ENCODE measurements at places on chromosomes 16 and 17.

- DNase-seq = no peak
Measured at GRCh38 chr16:69938981-69939820, 11.9 kb upstream of the CLEC18A start.

- DNase-seq = no peak
Measured at GRCh38 chr16:64364894-64365293, 757.0 kb downstream of the CDH11 start.

- DNase-seq = no peak
Measured at GRCh38 chr16:78816499-78817195, 717.2 kb downstream of the WWOX start.

GRCh38 chr16:50709061-50709684, 15.8 kb downstream of the NOD2 start:
- DNase-seq = no peak

DNA sequence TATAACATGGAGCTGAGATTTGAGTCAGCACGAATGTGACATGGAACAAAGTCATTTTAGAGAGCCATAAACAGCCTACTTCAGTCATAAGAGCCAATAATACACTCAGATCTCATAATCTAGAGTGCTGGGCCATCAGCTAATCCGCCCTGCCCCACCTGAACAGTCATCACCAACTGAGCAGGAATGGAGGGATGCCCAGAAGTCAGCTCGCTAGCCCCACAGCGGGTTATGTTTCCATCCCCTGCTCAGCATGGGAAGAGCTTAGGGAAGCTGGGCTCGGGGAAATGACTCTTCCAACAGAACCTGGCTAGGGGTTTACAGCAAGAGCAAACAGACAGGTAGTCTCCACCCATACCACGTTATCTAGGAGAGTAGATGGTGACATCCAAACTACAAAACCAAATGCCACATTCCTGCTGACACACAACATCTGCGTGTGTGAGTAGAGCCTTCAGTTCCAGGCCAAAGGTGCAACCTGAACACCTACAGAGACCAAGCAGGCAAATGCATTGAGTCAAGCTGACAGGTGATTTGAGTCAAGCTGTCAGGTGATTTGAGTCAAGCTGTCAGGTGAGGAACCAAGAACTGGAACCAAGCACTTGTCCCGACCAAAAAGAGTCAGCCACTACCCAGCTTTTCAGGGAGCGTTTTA, 2.0 kb downstream of the TMEM11 start:
- no peak for DNase-seq

DNA sequence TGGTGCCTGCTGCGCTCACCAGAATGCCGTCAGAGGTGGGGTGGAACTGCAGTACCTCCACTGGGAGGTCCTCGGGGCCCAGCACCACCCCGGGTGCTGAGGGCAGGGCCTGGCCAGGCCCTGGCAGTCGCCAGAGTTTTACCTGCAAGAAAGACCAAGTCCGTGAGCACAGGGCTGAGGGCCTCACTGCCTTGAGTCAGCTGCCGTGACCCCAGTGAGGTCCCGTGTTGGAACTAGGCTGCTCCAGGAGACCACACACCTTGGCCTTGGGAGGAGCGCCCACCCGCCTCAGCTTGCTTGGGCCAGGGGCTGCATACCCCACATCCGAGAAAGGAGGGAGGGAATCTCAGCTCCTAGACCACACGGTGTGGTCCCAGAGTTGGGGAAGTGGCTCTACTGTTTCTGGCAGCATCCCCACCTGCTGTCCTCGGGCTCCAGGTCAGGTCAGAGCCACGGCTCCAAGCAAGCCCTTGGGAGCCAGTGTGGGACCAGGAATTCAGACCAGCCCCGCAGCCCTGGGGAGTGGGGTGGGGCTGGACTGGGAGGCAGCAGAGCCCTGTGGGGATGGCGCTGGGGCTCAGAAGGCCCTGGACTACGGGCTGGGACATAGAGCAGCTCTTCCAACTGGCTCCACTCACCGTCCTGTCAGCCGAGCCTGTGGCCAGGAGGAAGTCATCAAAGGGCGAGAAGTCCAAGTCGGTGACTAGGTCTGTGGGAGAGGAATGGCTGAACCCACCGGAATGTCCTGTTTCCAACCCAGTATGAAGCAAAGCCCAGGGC, 8.7 kb downstream of the CORO7 start:
- DNase-seq = no peak

DNA sequence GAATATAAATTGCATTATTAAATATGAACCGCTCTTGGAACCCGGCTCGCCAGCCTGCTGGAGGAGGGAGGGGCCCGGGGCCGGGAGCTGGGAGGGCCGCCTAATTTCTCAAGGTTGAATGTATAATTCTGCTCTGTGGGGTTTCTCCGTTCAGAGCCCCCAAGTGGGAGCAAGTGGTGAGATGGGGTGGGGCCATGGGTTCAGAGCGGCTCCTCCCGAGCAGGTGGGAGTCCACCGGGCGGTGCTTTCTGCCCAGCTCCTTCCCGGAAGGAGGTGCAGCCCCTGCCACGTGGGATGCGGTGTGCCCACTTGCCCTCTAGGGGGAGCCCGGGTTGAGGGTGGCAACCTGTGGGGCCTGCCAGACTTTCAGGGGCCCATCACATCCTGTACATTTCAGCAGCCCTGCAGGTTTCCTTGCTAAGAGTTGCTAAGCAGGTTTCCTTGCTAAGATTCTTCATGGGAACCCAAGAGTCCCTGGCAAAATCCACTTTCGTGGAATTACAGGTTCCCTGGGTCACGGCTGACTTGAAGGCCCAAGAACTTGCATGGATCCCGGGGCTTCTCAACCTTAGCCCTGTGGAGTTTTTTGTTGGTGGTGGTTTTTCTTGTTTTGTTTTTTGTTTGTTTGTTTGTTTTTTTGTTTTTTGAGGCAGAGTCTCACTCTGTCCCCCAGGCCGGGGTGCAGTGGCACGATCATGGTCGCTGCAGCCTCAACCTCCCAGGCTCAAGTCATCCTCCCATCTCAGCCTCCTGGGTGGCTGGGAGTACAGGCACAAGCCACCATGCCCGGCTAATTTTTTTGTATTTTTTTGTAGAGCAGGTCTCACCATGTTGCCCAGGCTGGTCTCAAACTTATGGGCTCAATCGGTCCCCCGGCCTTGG, 196.7 kb upstream of the GSE1 start:
- DNase-seq = no peak

DNA sequence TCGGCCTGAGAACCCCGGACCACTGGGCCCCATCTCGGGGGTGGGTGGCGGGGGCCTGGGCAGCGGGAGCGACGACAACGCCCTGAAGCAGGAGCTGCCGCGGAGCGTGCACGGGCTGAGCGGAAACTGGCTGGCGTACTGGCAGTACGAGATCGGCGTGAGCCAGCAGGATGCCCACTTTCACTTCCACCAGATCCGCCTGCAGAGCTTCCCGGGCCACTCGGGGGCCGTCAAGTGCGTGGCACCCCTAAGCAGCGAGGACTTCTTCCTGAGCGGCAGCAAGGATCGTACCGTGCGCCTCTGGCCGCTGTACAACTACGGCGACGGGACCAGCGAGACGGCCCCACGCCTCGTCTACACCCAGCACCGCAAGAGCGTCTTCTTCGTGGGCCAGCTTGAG, 8.9 kb upstream of the SERPINF2 start:
- no peak for DNase-seq

DNA sequence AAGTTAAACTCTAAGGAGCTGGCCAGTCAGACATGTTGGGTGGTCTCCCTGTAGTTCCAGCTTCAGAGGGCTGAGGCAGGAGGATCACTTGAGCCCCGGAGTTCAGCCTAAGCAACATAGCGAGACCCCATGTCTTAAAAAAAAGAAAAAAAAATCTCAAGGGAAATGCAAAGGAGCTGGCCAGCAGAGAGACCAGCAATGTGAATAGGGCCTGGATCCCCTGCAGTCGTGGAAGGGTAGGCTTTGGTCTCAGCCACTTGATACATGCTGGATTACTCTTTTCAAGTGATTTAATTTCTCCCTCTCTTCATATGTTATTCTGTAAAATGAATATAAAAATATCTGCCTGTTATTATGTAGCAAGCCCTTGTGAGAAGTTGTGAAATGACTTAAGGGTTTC, 207.7 kb downstream of the SPECC1 start:
- no peak for DNase-seq

DNA sequence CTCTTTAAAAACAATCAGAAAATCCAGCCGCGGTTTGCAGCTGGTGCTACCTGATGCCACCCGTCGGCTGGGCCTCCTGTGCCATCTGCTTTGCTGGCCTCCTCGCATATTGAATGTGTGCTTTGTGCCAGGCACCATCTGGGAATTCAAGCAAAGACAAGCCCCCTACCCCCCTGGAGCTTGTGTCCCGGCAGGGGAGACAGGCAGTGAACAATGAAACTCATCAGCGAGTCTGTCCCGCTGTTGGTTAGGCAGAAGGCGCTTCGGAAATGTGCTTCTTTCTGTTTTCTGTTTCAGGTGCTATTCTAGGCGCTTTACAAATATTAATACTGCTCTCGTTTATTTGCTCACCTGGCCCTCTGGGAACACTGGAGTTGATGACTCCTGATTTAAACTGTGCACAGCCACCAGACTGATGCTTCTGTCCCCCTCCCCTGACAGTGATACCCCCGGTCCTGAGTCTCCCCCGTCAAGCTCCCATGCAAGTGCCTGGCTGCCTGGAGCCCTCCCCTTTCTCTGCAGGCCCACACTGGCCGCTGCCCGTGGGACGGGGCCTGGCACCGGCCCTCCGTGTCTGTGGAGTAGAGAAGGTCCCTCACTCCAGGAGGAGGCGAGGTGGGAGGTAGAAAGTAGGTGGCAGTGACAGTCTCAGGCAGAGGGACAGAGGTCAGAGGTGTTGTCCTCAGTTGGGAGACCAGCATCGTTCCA, 126.1 kb upstream of the PLCG2 start:
- no peak for DNase-seq

DNA sequence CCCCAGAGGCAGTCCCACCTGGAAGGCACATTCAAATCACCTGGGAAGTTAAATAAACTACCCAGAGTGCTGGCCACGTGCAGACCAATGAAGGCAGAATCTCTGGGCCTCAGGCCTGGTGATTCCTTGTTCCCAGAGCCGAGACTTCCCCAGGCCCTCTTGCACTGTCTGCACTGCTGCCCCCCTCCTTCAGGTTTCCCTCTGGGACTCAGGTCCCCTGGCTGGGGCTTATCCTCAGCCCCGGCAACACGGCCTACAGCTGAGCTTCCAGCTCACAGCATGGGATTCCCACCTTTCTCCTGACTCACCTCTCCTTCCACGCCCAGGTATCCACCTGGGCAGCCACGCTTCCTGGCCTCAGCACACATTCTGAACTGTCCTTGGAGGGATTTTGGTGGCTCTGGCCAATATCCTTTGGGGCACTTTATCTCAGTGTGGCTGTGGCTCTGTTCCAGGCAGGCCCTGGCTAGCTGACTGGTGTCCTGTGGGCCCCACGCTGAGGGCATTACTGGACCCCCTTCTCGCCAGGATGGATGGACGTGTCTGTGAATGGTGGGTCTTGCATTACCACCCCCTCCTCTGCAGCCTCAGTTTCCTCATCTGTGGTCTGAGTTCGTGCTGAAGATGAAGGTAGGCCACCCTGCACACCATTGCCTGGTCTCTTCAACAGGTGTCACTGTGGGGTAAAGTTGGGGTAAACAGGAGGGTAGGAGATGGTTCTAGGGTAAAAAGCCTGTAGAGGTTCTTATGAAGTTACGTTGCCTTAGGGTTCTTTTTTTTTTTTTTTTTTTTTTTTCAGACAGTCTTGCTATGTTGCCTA, 165.7 kb downstream of the IRF8 start:
- DNase-seq = no peak

DNA sequence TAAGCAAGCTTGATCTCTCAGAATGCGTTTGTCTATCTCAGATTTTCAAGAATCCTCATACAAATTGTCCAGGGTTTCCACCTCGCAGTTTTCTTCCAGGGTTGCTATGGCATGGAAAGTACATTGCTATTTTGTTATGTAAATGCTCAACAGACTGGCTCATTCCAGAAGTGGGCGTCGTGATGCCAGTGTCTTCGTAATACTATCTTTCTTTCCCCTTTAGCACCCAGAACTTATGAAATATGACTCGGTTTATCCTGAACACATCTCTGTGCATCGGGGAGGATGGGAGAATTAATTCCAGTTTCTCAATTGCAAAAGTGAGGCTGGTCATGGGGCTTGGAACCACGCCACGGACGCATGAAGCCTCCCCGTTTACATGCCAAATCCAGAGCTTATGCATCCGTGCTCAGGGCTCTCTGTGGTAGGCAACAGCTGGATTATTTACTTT, 405.0 kb downstream of the WWOX start:
- no peak for DNase-seq

- no peak for DNase-seq
Measured at GRCh38 chr17:35189291-35189690, 4.9 kb downstream of the SLC35G3 start.

GRCh38 chr17:71963351-71963750, 157.5 kb upstream of the SOX9 start:
- DNase-seq = no peak

- DNase-seq = no peak
Measured at GRCh38 chr17:77408284-77408683, 267.5 kb downstream of the SEC14L1 start.

DNA sequence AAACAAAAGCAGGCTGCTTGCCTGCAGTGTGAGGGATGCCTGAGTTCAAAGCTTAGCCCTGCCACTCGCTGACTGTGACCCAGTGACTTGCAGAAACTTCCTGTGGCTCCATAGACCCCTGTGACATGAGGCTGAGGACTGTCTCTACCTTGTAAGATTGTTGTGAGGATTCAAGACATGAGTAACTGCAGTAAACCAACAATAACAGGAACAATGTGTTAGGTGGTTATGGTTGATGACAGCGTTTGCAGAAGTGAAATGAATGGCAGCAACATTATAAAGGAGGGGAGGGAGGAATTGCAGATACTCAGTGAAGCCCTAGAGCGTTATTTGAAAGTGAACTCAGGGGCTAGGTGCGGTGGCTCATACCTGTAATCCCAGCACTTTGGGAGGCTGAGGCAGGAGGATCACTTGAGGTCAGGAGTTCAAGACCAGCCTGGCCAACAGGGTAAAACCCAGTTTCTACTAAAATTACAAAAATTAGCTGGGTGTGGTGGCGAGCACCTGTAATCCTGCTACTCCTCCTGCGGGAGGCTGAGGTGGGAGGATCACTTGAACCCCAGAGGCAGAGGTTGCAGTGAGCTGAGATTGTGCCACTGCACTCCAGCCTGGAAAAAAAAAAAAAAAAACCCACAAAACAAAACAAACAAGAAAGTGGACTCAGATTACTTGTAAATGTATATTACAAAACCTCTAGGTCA, 33.5 kb upstream of the EMP2 start:
- DNase-seq = no peak

GRCh38 chr17:8119581-8120519, 1.5 kb upstream of the ALOXE3 start:
- DNase-seq = peak; percentile 38

DNA sequence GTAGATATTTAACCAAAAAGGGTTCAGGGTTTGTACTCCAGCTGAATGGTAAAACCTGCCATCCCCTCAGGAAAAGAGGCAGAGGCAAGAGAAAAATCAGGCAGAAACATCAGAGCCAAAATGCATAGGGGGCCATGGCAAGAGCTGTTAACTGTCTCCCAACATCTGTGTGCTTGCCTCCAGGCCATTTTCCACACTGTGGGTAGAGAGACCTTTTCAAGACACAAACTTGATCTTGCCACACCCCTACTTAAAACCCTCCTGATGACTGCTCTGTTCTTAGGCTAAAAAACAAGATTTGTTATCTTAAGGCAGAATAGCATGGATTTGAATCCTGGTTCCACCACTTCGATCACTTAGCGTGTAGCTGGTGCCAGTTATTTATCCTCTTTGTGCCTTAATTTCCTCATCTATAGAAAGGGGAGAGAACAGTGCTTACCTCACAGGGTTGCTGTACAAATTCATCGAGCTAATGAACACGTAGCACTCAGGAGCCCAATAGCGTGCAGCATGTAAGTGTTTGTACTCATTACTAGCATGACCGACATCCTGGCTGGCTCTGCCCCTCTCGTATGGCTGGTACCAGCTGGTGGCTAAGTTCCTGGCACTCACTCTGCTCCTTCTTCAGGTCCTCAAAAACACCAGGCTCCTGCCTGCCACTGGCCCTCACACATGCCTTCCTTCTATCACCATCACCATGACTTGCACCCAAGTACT, 25.8 kb downstream of the STAT3 start:
- no peak for DNase-seq
